ENCODE measurements at places on chromosomes 4 and X.

GRCh38 chr4:142706381-142706780, 139.7 kb downstream of the INPP4B start:
- DNase-seq, result no peak

- no peak for DNase-seq
Observed at GRCh38 chr4:109614466-109614865, 54.4 kb downstream of the MCUB start.

DNA sequence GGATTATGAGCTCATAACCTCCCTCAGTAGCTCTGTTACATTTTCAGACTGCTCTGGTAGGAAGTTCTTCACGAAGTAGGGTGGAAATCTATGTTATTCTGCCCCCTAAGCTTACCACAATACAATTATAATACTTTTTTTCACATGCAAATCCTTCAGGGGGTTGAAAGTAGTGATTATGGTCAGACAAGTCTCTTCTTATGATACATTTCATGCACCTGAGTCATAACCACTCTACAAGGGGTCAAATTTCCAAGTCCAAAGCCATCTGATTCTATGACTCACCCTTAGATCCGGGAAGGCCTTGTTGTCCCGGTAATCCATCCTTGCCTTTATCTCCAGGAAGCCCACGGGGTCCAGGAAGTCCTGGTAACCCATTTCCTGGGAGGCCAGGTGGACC, 95.2 kb downstream of the ATG4A start:
- DNase-seq, result no peak

GRCh38 chr4:76947369-76947768, 2.2 kb upstream of the SEPTIN11 start:
- no peak for DNase-seq

DNA sequence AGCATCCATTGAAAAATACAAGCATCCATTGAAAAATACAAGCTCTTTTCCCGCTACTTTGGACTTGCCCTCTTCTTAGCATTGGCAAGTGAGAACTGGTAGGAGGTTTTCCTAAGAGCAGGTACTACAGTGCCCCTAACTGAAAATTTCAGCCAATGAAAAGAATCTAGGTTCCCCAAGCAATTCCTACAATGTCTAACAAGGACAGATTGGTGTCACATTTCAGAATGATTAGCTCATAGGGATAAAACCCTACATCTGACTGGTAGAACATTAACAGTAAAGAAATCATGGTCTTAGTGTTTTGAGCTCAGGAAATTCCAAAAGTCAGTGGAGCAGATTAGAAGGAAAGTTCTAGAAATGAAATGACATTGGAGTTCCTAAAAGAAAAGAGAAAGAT, 68.6 kb upstream of the QRFPR start:
- no peak for DNase-seq

- DNase-seq, result no peak
Observed at GRCh38 chr4:147815741-147816140, 83.9 kb downstream of the ARHGAP10 start.

DNA sequence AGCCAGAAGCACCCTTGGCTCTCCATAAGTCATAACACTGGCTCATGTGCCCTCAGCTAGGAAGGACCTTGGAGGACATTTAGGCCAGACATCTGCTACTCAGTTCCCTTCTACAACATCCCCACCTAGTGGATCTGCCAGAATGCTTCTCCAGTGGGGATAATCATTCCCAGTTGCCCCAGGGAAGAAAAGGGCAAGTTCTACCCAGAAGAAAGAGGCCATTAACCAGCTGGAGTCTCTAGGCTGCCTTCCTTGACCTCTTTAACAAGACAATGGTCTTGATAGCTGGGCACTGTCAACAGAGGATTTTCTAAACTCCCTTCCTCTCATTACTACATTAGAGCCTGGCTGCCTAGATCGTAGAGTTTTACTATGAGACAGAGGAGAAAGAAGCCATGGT, 42.0 kb downstream of the LGI2 start:
- DNase-seq, result no peak

GRCh38 chr4:24560868-24561368, 23.4 kb downstream of the DHX15 start:
- DNase-seq, result no peak
